Lung (tissue), 17 donors: ENCODE measurements at places on chromosomes 3 and 15. TPM values are rescaled to one million over a fixed set of nuclear protein-coding genes. Genes with fewer than 3 reads are reported as not detected.

Gene MOBP
- 0.14 TPM for total RNA-seq

Gene CD86
- 11.5 TPM for total RNA-seq

Gene SPTSSB
- total RNA-seq, result not detected

Gene ACKR4
- total RNA-seq, result 2.7 TPM

Gene FGD5
- 45.3 TPM for total RNA-seq

Gene FBLN2
- 34.0 TPM for total RNA-seq

Gene LEO1
- 12.4 TPM for total RNA-seq

- peak; percentile 52 for DNase-seq
Measured at GRCh38 chr3:110178965-110179364, 841.6 kb upstream of the DPPA4 start.

- no peak for DNase-seq
Measured at GRCh38 chr3:23161896-23162570, 41.1 kb upstream of the UBE2E2 start.

DNA sequence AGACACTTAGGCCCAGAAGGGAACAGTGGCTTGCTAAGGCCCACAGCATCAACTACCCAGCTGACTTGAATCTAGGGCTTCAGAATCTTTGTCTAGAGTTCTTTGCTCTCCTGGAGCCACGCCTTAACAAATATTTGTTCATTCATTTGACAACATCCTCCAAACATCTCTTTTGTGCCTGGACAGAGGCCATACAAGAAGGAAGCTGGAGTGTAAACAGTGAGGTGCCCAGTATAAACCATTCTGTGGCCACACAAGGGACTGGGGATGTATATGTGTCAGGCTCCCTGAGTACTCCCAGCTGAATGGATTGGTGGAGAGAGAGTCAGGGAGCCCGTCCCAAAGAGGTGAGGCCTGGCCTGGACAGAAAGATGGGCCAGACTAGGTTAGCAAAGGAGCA is 3.4 kb downstream of the CIB2 start:
- DNase-seq, result no peak

GRCh38 chr3:12396471-12396870 is 87.8 kb upstream of the TSEN2 start:
- no peak for DNase-seq

DNA sequence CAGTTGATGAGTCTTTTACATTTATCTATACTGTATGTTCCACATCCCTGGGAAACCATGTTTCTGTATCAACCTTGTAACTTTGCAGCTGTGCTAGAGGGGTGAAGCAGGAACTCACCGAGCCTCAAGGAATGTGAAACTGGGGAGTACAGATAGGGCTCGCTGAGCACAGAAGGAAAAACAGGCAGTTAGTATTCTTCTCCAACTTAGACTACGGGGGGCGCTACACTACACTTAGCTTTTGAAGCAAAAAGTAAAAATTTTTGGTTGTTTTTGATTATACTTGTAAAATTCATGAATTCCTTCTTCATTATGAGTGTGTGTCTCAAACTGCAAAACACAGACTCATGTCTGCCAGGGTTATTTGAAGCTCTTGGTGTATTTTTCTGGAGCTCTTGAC is 132.7 kb upstream of the RGMA start:
- DNase-seq, result no peak

DNA sequence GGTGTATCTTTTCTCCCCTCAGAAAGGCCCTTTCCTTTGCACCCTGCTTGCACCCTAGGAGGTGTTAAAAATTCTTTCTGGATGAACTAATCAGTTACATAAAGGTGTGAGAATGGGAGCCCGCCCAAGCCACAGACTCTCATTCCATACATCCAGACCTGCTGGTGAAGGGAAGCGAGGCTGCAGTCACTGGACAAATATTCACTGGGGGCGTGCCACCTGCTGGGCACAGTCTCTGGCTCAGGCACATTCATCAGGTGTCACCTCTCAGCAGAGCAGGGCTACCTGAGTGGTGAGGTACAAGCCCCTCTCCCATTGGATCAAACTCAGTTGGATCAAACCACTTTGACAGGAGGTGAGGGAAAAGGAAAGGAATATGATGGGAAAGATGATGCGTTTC is 52.0 kb downstream of the NTRK3 start:
- DNase-seq, result no peak

DNA sequence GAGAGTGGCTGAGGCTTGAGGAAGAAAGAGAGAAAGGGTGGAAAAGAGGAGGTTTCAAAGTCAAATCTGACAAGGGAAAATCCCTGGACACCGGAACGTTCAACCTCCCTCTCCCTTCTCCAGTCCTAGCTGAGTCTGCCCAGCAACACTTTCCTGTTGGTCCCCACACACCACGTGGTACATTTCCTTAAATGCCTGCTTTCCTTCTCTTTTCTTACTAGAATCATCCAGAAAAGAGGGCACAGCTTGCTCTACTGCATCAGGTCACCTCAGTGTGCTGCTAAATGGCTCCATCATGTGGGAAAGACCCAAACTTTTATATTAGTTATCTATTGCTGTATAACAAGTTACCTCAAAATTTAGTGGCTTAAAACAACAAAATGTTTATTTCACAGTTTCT is 181.2 kb downstream of the NECTIN3 start:
- peak; percentile 28 for DNase-seq

DNA sequence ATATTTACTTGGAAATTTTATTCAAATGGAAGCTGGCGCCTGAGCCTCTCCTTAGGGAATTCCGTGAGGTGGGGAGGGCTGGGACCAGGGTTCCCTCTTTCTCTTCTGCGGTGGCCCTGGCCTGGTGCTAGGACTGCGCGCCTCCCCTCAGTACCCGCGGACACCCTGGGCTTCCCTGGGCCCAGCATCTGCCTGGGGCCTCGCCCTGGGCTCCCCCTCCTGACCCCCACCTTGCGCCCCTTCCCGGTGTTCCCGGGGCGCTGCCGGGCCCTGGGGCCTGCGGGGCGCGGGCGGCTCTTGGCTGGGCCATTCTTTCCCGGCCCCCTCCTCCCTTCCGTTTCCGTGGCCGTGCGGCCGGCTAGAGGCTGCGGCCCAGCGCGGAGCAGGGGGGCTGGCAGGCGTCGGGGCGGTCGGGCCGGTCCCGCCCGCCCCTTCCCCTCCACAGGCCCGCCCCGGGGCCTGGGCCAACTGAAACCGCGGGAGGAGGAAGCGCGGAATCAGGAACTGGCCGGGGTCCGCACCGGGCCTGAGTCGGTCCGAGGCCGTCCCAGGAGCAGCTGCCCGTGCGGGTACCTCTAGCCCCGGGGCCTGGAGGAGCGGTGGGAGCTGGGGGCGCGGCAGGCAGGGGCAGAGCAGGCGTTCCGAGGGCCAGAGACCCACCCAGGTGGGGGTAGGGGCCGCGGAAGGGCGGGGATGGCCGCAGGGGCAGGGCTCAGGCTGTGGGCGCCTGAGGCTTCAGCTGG is at the start of gene FES:
Gene FES (plus strand): TSS at position 529 of the 743 bp plus-strand sequence. CDS start 542 bp downstream, outside the sequence.
- peak; percentile 81 for DNase-seq

DNA sequence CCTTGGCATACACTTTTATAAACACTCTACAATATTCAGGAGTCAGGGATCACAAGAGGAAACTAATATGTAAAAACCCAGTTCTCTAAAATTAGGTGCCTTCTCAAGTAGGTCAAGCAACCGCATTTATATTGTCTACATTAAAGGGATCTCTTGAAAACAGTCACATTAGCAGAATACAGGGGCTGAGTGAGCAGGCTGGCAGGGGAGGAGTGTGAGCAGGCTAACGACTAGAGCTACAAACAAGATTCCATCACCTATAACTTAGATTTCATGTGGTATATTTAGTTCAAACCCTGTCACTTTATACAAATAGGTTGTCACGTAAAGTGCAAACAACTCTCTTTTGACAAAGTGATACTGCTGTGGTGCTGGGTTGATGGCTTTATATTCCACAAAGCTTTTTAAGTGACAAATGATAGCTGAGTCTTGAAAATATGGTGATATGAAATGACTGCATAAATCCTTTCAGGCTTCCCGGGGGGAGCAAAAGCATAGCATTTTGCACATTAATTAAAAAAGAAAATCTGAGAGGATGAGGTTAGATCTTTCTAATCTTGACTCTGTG is 937.9 kb downstream of the FHIT start:
- DNase-seq, result no peak

DNA sequence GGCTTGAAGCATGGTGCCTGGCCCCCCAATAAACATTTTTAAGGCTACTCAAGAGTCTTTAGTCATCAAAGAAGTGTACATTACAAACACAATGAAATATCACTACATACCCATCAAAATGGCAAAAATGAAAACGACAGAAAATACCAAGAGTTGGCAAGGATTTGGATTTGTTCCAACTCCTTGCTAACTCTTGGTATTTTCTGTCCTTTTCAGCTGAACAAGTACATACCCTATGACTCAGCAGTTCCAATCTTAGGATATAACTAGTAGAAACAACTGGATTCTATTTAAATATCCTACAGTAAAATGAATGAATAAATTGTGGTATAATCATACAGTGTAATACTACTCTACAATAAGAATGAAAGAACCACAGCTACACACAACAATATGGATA is 25.1 kb upstream of the GABPB1 start:
- no peak for DNase-seq

DNA sequence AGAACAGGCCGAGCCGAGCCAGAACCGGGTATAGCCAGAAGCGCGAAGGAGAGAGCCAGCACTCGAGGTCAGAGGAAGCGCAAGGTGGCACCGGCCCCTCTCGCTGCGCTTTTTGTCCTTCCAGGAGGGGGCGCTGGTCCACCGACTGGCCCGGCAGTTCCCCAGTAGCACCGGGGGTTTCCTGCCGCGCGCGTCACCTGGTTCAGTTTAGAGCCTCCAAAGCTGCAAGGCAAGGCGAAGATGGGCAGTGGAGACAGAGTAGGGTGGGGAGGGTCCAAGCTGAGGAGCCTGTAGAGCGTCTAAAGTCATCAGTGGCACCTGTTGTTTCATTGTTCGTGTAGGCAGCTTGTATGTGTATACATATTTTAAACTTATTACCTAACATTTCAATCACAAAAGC is 7.6 kb upstream of the NR2E3 start:
- DNase-seq, result no peak

DNA sequence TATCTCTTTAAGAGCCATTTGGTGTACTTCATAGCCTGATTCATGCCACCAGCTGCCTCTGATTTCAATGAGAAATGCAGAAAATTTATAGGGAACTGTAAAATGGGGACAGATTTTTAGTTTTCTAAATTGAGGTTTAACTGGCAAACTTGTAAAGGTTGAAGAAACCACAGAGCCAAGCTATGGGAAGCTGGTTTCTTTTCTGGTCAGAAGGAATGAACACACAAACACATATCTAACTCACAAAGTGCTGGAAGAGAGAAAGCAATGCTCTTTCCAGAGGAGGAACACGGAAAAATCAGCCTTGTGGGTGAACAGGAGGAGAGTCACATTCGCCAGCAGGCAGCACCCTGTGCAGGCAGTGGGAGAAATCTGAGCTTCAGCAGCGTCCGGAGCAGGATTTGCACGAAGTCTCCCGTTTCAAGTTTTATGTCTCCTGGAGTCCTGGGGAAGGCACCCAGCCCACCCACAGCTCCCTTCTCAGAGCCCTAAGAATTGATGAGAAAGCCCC is 481 bp downstream of the MASP1 start:
- DNase-seq, result peak; percentile 31

DNA sequence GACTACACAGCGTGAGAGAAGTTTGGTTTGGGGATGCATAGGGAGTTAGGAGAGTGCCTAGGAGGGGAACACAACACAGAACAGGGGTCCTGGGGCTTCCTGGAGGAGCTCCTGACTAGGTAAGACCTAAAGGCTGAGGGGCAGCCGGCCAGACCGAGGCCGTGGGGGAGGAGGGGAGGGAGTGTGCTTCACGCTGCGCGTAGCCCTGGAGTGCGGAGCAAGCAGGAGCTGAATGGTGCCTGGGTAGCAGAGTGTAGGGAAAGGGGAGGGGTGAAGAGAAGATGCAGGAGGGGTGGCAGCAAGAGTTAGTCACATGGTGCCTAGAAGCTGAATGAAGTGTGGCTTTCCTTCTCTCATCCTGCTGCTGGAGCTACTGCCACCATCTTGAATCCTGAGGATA is 32.4 kb upstream of the HHATL start:
- no peak for DNase-seq

GRCh38 chr3:65786890-65787289 is 251.8 kb downstream of the MAGI1 start:
- no peak for DNase-seq

DNA sequence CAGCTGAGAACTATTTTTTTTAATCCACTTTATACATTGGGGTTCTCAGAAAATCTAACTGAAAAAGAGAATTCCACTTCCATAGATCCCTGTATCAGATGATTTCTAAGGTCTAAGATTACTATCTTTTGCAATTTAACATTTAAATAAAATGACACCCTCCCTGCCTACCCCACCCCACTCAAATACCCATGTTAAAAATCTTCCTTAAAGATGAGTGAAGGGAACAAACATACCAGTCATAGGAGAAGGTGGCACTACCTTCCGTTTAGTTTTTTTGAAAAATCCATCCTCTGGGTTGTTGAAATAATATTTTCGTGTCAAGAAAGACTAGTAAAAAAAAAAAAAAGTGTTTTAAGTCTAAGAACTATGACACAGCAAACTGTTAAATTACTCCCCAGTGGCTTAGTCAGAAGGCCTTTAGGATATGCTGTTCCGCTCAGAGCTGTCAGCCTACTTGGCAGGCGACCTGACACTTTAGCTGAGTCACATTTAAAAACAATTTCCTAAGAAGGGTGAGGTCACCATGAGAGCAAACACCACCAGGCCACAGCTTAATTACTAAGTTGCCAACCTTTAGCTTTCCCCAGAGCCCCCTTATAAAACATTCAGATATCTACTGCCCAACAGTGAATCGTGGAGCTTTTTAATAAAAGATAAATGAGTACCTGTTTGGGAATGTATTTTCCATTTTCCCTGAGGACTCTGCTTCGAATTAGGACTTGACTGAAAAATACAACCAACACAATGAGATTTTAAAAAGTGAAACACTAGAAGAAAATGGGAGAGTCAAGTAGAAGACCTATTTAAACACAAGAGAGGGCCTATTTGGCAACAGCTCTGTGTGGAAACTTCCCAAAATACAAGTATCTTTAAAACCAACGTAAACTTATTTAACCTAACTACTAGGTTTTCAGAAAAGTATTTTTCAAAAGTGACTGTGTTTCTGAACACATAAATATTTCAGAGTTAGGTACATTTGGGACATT is 9.6 kb downstream of the EMC3 start:
- no peak for DNase-seq

DNA sequence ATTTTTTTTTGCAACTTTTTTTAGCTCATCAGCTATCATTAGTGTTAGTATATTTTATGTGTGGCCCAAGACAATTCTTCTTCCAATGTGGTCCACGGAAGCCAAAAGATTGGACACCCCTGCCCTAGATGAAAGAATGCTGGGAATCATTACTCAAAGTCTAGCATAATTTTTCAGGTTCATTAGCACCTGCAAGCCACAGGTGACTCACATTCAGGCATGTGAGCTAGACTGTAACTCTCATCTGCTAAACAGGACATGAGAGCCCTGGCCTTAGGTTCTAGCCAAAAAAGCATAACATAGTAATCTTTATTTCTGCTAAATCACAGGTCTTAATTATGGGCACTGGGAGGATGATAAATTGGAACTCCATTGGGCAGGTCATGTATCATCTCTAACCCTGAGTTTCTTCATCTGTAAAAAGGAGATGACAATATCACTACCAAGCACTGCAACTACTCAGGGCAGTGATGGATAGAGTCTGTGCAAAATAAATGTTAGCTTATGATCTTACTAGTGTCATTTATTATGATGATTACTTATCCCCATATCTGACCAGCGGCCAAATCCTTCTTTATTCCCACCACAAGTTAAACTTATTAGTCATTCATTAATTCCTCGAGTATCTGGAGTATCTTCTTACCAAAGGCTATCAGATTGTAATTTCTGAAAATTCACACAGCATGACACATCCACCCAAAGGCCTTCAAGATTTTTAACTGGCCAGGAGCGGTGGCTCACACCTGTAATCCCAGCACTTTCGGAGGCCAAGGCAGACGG is 125.0 kb downstream of the PLD1 start:
- DNase-seq, result no peak

- DNase-seq, result no peak
Measured at GRCh38 chr3:116836286-116836685, 126.7 kb downstream of the TUSC7 start.
